ENCODE measurements at places on chromosomes 2 and 18.
A peak's percentile ranks its signal among the peaks of the same experiment; 100 is the strongest.

GRCh38 chr2:182186132-182186735 is 200.6 kb downstream of the PPP1R1C start:
- no peak for DNase-seq

DNA sequence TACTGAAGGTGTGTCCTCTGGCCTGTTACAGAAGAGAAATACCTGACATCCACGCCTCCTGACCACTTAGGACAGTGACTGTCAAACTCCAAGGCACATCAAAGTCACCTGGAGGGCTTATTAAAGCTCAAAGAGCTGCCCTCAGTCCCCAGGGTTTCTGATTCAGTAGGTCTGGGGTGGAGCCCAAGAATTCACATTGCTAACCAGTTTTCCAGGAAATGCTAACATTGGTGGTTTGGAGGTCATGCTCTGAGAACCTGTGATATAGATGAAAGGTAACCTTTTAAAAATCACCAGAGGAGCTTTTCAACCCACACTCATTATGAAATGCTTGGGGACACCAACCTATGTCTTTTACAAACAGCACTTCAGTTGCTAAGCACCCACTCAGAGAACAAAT is 172.3 kb downstream of the ALK start:
- DNase-seq, result no peak

DNA sequence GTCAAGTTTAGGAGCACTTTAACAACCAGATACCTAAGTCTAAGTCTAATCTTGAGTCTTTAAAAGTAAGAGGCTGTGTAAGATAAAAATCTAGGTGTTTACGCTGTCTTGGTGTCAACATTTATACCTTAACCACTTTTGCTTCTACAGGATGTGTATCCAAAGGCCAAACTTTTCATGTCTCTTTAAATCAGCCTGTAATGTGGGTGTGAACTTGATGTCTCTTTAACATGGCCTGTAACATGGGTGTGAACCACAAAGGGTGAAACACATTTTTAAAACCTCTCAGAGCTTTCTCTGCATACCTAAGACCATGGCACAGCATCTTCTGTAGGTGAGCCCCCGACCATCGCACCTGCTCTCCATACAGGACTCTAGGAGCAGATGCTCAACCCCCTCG is 40.4 kb downstream of the SH3YL1 start:
- DNase-seq, result no peak

- DNase-seq, result no peak
Observed at GRCh38 chr2:229856413-229856812, 65.4 kb downstream of the TRIP12 start.

GRCh38 chr18:45373286-45373880 is 241.9 kb upstream of the SLC14A2 start:
- DNase-seq, result no peak

DNA sequence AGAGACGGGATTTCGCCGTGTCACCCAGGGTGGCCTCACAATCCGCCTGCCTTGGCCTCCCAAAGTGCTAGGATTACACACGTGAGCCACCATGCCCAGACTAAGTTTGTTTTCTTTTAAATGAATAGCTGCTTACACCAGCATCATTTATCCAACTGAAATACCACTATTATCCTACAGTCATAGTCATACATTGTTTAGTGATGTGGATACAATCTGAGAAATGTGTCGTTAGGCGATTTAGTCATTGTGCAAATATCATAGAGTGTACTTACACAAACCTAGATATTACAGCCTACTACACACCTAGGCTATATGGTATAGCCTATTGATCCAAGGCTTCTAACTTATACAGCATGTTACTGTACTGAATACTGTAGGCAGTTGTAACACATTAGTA is 10.3 kb downstream of the ZC3H15 start:
- no peak for DNase-seq

DNA sequence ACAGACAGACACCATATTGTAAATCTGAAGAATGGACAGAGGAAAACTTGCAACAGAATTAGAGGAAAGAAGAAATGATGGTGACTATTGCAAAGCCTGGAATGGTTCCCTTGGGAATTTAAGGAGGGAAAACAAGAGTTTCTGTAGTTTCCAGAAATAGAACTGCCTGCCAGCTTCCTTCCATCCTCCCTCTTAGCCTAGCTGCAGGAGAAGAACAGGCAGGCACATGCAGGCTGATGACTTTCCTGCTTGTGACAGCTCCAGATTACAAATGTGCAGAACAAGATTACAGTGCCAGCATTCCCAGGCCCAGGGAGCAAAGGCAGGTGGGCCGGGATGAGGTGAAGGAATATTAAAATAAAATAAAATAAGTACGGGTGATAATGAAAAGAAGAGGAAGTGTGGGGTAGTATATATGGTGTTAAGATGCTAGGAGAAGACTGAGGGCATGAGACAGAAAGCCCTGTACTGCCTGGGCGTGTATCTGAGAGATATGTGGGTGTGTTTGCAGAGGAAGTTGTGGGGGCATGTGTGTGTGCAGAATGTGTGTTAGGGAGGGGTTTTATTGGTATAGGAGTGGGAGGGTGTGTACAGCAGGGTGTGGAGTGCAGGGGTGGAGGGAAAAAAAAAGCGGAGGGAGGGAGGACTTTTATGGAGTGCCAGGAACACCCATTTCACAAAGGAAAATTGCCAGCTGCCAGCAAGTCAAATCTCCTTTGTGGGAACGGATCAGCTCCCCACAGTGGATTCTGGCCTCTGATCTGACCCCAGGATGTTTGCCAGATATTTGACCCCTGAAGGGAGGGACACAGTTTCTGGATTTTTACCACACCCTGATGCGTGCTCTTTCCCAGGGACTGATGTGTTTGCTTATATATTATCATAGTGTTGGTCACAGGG is 43.9 kb upstream of the NEMP2 start:
- DNase-seq, result peak; percentile 34

- no peak for DNase-seq
Observed at GRCh38 chr2:1925928-1926327, 181.6 kb upstream of the PXDN start.

- no peak for DNase-seq
Observed at GRCh38 chr2:170969030-170969429, 40.0 kb downstream of the GORASP2 start.

- DNase-seq, result no peak
Observed at GRCh38 chr2:190746971-190747761, 98.3 kb downstream of the NAB1 start.

DNA sequence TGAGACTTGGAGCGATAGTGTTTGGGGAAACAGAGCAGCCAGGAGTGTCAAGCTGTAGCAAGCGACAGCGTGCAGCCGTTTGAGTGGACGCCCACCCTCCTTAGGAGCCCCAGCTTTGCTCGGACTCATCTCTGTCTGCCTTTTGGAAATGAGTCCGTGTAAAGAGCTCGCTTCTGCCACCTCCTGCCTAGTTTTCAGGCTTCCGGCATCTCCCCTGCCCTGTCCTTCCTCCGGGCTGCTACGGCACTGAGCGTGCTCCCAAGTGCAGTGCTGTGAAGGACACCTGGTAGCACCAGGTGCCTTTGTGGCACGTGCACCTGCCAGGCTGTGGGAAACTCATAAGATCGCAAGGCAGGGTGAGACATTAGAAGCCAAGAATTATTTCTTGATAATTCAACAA is 117.1 kb downstream of the RNF144A start:
- DNase-seq, result no peak

DNA sequence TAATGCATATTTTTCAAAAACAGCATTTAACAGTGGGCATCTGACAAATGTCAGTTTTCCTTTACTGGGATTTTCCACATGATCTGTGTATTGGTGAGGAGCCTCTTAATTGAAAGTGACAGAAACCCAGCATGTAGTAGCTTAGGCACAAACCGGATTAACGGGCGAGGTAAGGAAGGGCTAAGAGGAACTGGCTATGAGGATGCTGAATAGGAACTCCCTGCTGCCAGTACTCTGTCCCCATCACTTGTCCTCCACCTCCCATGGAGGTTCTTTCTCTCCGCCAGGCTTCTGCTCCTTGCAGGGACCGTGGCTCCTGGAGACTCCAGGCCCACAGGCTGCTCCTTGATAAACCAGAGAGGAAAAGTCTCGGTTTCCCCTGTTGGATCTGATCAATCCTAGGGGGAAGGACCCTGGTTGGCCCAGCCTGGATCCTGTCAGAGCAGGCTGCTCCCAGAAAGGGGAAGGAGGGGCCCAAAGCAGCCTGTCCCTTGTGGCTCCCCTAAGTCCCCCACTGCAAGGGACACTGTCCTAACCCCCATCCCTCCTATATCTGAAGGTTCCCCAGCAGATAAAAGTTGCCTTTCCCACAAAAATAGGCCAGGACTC is 10.3 kb downstream of the TEX44 start:
- no peak for DNase-seq

DNA sequence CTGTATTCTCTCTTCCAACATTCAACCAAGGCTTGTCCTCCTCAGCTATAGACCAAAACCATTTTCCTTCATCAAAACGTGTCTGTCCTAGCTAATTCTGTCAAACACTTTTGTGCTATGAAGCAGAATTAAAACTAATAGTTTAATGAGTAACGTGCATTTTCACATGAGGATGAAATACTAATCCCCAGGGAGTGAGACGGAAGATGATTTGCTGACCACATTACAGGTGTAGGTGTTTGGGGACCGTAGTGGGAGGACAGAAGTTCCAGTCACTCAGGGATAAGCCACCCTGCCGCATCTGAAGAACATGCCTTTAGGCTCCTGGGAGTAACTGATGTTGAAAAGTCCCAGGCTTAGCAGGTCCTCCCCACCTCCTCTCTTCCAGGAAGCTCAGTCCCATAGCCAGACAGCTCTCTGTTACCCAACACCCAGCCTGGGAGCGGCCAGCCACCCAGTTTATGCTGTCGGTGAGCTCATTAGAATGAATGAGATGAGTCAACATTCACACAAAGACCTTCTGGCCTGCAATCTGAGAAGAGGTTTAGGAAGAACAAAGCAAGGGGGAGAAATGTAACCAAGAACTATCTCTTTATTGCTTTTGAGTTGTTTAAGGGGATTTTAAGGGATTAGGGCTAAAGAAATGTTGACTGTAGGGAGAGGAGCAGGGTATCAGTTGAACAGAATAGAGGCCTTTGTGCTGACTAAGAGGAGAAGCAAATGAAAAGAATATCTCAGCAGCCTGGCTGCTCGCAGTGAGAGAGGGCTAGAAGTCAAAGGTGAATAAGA is 122.5 kb downstream of the FOXI3 start:
- no peak for DNase-seq

DNA sequence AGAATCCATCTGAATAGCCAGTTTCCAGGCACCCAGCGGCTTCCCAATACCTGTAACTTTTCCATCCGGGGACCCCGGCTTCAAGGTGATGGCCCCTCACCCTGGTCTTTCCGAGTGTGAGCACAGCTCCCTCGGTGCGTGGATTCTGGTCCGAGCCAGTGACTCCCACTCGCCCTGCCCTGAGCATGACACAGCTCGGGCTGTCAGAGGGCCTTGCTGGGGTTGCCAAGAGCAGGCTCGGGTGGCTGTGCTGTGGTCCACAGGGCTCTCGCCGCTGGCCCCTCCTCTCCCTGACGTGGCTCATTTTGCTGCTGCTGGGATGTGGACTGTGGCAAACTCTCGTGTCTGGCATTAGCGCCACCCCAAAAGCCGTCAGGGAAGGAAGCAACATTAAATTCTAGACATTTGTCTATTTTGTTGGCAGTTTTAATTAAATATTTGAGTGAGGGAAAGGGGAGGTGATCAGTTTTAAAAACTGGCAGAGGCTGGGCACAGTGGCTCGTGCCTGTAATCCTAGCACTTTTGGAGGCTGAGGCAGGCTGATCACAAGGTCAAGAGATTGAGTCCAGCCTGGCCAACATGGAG is 5.6 kb upstream of the ESPNL start:
- DNase-seq, result no peak

DNA sequence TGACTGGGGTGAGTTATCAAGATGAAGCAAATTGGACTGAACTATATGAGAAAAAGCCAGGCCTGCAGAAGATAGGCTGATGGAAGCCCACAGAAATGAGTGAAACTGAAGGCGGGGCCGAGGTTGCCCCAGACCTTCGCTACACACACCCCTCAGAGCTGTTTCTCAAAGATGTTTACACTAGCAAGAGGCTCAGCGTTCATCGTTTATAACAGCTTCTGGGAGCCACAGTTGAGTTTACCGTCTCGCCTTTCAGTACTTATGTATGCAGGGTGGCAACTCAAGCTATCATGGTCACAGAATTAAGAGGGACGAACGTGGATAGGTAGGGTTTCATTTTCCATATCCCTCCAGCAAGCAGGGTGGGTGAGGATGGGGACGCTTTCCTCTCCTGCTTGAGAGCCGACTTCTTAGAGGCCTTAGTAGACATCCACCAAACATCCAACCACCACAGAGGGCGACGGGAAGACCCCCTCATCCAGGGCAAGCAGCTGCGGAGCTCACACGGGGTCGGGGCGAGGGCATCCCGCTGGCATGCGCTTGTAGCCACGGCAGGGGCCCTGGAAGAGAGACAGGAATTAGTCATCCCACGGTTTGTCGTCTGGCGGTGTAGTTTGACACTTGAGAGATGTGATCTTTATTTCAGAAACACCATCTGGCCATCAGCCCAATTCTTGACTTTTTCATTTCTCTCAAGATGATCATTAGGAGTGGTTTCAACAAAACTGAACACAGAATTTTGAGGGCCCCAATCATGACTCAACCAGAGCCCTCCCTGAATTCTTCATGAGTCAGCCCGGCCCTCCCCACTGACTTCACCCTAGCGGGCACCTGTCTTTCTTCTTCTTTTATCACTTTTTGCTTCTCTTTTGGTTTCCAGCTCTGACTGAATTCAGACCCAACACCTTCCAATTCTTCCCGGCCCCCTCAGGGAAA is 109.1 kb upstream of the CTDP1 start:
- no peak for DNase-seq

GRCh38 chr2:171541202-171541887 is 19.1 kb downstream of the CYBRD1 start:
- DNase-seq, result peak; percentile 16

DNA sequence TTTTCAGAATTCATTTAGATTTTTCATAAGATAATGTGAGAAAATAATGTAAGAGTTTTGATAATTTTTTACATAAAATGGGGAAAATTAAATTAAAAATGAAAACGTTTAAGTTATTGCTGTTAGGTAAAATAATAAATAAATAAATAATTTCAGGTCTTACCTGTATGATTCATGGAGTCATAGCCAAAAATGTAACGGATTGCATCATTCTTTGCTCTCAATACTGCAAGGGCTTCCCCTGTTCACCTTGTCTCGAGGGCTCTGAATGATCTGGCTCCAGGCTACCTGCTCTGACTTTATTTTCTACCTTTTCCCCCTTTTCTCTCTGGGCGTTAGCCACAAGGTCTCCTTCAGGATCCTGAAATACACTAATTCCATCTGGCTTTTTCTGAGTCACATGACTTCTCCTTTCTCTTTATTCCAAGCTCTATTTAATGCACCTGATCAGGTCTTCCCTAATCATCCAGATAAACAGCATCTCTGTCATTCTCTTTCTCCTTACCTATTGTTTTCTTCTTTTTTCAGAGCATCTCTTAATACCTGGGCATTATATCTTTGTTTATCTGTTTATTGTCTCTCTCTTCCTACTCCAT is 30.0 kb upstream of the CFAP36 start:
- no peak for DNase-seq

- no peak for DNase-seq
Observed at GRCh38 chr18:57052173-57052572, 94.7 kb upstream of the BOD1L2 start.
